ENCODE measurements at places on chromosomes 1 and 21.

- no peak for DNase-seq
Measured at GRCh38 chr1:235632506-235633401, 16.8 kb downstream of the GNG4 start.

DNA sequence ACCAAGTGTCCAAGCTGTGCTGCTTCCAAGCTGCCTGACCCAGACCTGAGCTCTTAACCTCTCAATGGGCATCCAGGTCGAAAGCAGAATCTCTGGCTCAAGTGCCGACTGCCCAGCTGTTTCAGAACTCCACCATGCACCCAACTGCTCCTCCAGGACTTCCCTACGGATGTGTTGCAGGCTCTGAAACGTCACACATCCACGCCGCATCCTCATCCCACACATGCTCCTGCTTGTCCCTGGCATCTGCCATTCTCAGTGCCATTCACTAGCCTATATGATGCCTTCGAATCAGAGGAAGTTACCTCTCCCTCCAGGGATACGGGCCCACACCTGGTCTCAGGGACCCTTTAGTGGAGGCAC, 11.2 kb downstream of the PDZK1IP1 start:
- DNase-seq, result no peak

- DNase-seq, result no peak
Measured at GRCh38 chr1:54099061-54099610, 45.7 kb downstream of the TCEANC2 start.

DNA sequence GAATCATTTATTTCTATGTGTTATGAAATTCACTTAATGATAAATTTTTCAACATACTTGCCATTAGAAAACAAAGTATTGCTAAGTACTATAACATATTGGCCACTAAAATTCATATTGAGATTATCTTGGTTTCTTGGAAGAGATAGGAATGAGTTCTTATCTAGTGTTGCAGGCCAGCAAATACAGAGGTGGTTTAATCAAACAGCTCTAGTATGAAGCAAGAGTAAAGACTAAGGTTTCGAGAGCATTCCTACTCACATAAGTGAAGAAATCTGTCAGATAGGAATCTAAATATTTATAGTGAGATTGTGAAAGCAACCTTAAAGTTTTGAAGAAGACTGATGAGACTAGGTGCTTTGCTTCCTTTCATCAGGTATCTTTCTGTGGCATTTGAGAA, 37.9 kb upstream of the FOXE3 start:
- no peak for DNase-seq

- DNase-seq, result no peak
Measured at GRCh38 chr1:183841550-183841949, 36.6 kb downstream of the RGL1 start.

GRCh38 chr1:220124542-220124941, 30.6 kb downstream of the IARS2 start:
- no peak for DNase-seq

DNA sequence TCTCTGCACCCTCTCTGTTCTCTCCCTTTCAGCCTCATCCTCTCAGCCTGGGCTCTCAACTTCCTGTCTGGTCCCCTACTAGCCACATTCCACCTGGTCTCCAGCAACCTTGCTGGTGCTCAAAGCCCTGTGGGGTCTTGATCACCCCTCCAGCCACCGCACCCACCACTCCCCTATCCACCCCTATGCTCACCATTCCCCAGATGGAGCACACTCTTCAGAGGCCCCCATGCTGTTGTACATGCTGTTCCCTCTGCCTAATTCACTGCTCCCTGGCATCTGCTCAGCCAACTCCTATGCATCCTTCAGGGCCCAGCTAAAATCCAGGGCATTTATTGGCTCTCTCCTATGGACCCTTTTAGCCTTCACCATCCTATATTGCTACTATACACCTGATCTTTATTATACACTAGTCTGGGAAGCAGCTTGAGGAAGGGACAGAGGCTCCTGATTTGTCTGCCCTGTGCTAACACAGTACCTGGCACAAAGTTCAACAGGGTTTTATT, 81.0 kb downstream of the GLIS1 start:
- no peak for DNase-seq
